Femur (tissue), 1 donor: ENCODE measurements at places on chromosomes 11 and 22.

DNA sequence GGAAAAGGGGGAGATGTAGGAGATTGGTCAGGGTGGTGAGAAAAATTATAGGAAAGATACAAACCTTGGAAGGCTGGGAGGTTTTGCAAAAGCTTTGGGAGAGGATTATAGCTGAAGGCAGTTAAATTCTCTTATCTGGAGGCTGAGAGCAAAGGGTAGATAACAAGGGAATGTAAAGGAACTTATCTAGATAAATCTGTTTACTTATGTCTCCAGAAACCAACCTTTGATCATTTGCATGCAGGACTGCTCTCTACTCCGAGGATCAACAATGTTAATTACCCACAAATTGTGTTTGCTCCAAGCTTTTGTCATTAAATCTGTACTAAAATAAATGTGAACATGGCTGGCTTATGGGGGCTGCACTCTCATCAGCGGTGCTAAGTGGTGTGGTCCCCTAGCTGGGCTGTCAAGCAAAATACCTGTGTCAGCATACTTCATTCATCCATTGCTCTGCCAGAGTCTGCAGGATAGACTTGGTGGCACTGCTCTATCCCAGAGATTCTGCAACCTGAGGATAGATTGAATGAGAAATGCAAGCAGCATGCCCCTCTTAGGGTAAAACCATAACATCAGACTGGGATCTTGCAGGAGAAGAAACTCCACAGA, 1599.2 kb upstream of the TENM4 start:
- no peak for DNase-seq

DNA sequence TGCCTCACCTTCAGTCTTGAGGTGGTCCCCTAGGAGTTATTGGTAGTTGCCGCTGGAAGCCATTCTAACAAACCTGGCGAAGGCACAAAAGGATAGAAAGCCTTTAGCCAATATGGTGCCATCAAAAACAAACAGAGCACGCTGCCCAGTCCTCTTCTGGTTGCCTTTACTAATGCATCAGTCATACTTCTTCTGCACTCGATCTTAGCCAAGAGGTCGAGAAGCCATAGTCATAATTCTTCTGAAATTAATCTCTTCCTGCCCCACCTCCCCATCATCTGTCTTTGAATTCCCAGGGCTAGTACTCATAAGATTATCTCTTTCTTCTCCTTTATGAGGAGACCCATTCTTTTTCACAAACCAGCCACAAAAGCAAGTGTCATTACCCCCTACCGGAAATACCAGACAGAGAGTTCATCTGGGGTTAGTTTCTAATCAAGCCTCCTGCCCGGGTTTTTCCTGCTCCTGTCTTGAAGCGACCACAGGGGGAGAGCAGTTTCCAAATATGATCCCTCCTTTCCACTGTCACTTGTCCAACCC, 21.4 kb upstream of the EHF start:
- no peak for DNase-seq

GRCh38 chr11:59644528-59644927, 24.3 kb downstream of the PATL1 start:
- DNase-seq = no peak

- DNase-seq = peak; percentile 37
These were observed 871 bp downstream of the SLC35E4 start for GRCh38 chr22:30636226-30637077.

- no peak for DNase-seq
These were observed 57.8 kb downstream of the ATG16L2 start for GRCh38 chr11:72872012-72872411.

DNA sequence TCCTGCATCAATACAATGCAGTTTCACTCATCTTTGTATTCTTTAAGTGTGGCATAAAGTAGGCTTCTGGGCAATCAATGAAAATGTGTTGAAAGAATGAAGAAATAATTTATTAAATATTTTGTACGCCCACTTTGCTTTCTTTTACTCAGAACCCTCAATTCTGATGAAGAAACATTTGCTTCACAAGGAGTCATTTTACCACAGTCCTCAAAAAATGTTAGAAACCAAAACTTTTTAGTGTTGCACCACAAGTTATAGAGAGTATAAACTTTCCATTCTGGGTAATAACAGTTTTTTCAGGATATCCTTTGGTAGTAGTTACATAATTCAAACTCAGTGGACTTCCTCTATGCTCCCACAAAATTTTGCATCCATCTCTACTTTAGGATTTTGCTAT, 360.5 kb downstream of the DLG2 start:
- no peak for DNase-seq

DNA sequence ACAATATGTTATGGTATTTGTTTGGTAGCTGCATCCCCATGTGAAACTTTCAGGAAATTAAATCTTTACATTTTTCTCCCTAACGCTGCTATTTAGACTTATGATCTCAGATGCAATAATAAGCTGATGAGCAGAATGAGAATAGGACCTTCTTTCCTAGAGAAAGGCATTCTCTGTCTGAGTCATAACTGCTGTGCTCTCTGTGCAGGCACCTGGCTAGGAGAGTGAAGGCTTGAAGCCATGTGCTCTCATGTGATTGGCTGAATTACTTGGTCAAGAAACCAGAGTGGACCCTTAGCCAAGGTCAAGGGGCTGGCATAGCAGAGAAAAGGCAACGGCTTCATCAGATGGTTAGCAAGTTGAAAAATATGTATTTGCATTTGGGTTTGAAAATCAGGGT, 185.0 kb downstream of the ADAMTS15 start:
- DNase-seq = no peak

DNA sequence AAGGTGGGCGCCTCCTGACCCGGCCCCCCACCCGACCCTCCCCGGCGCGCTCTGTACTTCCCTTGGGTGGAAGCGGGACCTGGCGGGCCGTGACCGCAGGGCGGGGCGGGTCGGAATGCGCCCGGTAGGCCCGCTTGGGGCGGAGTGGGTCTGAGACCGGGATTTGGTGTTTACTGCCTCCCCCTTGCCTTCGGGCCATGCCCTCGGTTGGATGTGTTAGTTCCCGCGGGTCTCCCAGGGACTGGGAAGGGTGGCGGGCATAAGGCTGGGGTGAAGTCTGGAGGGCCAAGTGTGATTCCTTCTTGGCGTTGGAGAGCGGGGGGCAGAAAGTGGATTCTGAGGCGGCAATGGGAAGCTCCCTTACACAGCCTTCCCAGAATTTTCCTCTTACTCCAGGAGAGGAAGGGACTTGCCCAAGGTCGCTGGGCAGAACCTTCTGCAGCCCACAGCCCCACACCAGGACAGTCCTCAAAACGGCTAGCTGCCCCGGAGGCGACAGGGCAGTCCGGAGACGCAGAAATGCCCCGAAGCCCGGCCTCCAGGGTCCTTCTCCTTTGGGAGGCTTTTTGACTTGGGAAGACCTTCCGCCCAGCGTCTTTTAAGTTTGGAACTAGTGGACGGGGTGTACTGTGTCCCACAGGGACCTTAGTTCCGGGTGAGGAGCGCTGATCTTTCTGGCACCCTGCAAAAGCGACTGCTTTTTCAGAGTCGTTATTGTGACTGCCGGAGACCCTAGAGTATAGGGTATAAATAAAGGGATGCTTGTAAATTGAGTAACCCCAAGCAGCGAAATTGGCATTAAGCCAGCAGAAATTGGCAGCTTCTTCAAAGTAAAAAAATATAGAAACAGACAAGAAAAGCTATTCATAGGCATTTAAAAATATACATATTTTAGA, 647 bp downstream of the SWAP70 start:
- DNase-seq = peak; percentile 48

GRCh38 chr11:65136515-65137096, 2.3 kb upstream of the SYVN1 start:
- no peak for DNase-seq

- DNase-seq = no peak
These were observed 23.7 kb upstream of the RPS3 start for GRCh38 chr11:75375626-75376025.

DNA sequence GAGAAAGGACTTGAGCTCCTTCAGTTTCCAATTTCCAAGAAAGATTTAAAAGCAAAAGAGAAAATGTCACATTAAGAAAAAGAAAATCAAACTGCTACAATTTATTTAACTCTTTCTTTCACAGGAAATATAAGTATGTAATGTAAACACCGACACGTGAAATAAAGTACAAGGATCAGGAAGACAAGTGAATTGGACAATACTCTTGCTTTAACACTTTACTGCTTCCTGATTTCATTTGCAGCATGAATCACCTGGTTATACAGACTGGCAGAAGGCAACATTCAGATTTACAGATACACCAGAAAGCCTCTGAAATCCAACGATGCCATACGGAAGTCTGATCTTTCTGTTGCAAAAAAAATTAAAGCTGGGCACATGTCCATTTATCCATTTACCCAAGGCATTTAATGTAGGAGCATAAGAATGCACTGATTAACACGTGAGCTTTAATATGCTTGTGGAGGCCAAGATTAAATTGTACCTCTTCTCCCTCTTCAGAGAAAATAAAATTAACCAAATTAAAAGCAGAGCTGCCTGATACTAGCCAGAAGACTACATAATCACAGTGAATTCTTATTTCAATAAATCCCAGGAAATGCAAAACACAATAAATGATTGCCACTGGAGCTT, 16.0 kb upstream of the PPP2R1B start:
- no peak for DNase-seq

DNA sequence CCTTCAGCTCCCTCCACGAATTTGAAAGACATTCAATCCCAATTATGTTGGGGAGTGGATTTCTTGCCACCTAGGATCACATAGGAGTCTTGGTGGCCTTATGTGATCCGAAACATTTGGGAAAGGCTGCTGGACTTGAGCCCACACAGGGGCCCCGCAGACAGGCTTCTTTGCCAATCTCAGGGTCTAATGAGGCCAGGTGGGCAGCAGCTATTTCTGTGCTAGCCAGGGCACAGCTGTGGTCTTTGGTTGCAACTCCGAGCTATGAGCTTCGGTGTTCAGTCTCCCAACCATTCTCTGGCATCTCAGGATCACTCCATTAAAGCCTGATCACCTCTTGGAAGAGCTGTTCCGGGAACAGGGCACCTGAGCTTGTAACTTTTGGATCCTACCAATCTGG, 84.4 kb downstream of the TP53I11 start:
- no peak for DNase-seq

DNA sequence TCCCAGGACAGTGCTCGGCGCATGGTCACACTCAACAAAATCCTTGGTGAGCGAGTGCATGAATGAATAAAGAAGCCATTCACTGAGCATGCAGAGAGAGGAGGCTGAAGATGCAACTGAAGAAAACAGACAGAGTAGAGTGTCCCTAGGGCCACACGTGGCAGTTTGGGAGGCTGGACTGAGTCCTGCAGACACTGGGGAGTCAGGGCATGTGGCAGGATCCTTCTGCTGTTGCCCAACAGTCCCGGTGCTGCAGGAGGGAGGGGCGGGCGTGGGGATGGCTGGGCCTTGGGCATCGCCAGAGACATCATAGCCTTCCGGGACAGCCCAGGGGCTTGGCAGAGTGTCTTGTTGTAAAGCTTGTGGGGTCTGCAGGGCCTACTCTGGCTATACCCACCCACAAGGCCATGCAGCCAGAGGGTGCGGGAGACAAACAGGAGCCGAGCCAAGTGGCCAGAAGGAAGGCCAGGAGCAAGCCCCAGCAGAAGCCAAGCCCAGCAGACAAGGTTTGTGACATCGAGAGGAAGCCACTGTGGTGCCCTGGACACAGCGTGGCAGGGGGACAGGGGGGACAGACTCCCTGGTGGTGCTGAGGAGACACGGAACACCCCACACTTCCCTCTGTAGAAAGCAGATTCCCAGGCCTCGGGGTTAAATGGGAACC, 26.7 kb upstream of the FBLN1 start:
- DNase-seq = no peak

DNA sequence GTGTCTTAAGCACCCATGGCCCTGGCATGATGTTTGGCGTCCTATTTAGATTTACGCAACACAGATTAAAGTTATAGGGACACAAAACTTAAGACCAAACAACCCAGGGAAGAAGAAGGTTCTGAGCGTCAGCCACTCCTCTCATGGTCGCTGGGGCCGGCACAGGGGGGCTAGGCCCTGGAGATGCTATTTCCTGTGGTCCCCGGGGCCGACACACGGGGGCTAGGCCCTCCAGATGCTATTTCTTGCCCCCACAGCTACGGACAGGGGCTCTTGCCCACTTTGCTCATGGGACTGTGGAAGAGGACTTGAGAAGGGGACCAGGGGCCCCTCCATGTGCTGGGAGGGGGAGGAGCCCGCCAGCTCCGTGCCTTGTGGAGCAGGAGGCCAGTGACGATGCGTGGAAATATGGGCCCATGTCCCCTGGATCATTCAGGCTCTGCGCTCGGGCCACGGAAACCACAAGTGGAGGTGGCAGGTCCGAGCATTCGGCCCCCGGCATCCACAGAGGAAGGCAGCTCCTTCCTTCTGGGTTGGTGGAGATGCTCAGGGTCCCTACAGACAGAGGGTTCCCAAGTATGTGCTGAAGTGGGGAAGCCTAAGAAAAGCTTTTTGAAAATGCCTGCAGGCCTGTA, 711.1 kb downstream of the BRD1 start:
- no peak for DNase-seq

- no peak for DNase-seq
These were observed 84.6 kb downstream of the DBX1 start for GRCh38 chr11:20075627-20076026.

DNA sequence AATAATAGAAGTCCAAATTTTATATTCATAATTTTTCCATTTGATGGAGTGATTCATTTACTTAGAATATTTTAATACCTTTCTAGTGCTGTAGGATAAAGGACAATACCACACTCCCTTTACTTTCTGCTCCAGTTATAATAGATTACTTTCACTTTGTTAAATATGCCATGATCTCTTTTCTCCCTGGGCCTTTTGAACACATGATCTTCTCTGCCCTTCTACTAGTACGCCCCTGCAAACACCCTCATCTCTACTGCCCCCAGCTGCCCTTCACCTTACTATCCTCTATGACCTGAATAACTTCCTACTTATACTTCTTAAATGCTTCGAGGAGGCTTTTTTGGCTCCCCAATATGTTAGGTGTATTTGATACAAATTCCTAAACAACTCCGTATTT, 177.3 kb downstream of the GUCY1A2 start:
- DNase-seq = no peak

DNA sequence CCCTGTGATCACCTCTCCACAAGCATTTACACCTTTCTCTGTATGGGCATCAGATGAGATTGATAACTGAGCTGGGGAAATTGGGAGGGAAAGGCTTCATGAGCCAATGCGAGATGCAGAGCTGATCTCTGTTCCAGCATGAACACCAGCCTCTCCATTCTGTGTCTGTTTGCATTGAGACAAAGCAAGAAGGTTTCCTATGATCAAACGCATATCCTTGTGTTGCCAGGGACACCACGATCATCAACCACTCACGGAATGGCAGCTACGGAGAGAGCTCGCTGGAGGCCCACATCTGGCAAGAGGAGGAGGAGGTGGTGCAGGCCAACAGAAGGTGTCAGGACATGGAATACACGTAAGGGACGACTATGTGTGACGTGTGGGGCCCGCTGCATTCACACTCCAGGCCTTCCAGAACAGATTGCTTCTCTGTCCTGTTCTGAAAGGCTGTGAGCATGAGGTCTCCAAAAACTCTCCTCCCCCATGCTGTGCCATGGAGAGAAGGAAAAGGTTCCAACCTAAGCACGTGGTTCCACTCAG, 96.4 kb downstream of the AMOTL1 start:
- DNase-seq = no peak

GRCh38 chr11:119983240-119983732, 154.6 kb downstream of the TRIM29 start:
- DNase-seq = no peak

- DNase-seq = no peak
These were observed 7.8 kb upstream of the DNHD1 start for GRCh38 chr11:6489306-6489705.
